Pons (tissue), 1 donor: ENCODE measurements at places on chromosomes 6 and 20.

DNA sequence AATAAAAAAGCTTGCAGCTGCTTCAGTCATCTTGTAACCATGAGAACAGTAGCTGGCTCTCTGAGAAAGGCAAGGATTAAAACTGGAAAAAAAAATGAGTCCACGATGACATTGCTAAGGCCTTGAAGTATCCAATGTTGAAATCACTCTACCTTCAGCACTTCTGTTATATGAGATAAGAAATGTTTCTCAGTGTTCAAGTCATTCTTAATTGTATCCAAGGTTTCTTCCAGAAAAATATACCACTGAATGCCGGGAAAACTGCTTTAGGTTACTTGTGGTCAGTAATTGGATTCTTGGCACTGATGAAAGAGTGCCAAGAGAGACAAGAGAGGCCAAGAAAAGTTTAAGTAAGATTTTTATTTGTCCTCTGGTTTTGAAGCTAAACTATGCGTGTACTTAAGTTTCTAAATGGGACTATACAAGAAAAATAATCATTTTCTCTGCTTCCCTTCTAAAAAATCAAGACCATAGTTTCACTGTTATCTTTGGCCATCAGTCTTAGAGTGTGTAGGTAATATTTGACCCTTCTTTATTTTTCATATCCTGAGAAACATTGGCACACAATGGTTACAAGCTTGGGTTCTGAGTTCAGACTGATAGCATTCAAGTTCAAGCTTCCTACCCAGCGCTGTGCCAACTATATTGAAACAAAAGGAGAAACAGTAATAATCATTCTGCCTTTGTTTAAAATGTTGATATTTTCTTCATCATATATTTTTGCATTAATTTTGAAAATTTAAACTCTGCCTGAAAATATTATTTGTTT is 84.6 kb downstream of the TRDN start:
- DNase-seq = no peak

GRCh38 chr6:67633058-67633457 is 1002.0 kb upstream of the ADGRB3 start:
- no peak for DNase-seq

- DNase-seq = no peak
Measured at GRCh38 chr20:45934046-45934585, 367 bp upstream of the PCIF1 start.

DNA sequence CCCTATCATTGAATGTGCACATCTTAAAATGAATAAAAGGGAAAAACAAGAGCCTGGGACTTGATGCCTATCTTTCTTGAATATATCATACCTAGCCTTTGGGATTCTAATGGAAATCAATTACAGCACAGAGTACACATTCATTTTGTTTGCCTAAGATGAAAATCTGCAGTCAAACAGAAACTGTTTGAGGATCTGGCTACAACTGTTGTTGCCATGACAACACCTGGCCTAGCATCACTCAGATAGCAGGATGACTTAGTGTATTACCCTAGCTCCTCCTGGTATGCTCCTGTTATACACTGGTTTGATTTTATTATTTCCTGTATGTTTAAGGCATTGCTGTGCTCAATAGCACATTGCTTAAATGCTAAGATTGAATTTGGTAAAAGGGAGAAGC is 71.5 kb upstream of the LAMP5 start:
- no peak for DNase-seq

DNA sequence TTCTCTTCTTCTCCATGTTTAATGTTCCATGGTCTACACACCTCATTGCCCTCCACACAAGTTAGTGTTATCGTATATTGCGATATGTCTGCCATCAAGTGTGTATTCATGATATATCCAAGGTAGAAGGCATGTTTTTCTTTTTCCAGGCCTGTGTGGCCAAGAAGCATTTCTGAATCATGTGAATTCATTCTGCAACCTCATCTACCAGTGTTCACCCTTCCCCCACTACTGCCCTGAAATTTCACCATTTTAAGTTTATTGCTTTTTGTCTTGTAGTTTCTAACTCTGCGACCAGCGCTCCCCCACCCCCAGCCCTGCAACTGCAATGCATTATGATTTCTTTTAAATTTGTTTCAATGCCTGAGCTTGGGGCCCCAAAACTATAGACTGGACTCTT is 618.0 kb upstream of the FLRT3 start:
- DNase-seq = no peak

DNA sequence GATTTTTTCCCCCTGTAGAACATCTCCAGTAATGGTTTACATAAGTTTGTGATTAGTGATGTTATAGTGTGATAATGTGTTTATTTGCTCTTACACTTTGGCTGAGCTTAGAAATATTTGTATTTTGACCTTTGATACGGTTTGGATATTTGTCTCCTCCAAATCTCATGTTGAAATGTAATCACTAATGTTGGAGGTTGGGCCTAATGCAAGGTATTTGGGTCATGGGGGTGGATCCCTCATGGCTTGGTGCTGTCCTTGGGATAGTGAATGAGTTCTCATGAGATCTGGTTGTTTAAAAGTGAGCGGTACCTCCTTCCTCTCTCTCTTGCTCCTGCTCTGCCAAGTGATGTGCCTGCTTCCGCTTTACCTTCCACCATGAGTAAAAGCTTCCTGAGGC is 147.2 kb downstream of the CCDC170 start:
- DNase-seq = no peak

- no peak for DNase-seq
Measured at GRCh38 chr6:109867970-109868358, 110.1 kb upstream of the GPR6 start.

- no peak for DNase-seq
Measured at GRCh38 chr6:144657691-144658090, 372.6 kb downstream of the UTRN start.

- no peak for DNase-seq
Measured at GRCh38 chr6:10407674-10408054, 7.2 kb downstream of the TFAP2A start.

- DNase-seq = no peak
Measured at GRCh38 chr6:42340511-42340910, 111.2 kb downstream of the TRERF1 start.

GRCh38 chr6:119879731-119880130 is 530.2 kb upstream of the MAN1A1 start:
- DNase-seq = no peak
